ENCODE measurements at places on chromosomes 3 and 15.

DNA sequence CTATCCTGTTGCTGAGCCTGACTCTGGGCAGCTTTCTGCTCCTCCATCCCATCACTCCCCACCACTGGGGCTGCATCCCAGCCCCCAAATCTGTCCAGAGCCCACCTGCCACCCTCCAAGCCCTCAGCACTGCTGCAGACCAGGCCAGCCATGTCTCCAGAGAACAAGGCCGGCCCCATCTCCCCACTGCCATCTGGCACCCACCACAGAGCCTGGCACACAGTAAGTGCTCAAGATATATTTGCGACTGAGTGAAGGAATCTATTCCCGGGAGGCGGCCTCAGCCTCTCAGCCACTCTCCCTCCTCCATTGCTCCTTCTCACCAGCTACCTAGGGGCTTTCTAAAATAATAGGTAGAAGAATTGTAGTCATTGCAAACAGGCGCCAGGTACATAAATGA is 4.8 kb downstream of the PLXND1 start:
- DNase-seq = no peak

GRCh38 chr3:12818773-12819172 is 22.3 kb downstream of the CAND2 start:
- no peak for DNase-seq

DNA sequence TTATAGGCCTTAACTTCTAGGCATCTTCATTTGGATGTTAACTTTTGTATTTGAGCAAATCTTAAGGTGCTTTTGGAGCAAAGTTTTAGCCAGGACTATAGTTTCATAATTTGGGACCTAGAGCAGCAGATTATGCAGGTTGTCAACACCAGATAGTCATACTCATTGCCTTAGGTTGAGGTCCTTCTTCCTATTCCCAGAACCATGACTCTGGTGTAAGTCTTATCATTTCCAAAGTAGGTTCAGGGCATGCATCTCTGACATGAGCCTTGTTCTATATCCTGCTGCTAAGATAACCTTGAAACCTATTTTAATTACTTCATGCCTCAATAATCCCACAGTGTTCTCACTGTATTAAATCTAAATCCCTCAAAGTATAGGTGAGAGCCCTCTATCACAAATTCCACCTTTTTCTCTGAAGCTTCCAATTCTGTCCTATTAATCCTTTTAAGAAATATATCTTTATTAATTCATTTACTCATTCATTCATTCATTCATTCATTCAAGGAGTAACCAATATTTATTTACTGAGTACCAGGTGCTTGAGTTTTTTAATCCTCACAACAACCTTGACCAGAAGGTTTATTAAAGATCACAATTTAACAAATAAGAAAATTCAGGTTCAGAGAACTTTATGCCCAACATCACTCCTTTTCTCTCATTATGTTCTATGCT is 2.7 kb upstream of the FNDC3B start:
- DNase-seq = no peak

DNA sequence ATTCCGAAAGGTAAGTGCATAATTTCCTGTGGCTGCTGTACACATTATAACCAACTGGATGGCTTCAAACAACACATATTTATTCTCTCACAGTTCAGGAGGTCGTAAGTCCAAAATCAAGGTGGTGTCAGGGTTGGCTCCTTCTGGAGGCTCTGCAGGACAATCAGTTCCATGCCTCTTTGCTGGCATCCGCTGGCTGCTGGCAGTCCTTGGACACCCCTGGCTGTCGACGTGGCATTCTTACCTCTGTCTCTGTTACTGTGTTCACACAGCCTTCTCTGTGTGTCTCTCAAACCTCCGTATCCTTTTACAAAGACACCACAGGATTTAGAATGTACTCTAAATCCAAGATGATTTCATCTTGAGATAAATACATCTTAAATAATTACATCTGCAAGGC is 398.8 kb upstream of the ATP10A start:
- no peak for DNase-seq

- DNase-seq = no peak
Measured at GRCh38 chr15:73784291-73784690, 31.1 kb upstream of the INSYN1 start.

DNA sequence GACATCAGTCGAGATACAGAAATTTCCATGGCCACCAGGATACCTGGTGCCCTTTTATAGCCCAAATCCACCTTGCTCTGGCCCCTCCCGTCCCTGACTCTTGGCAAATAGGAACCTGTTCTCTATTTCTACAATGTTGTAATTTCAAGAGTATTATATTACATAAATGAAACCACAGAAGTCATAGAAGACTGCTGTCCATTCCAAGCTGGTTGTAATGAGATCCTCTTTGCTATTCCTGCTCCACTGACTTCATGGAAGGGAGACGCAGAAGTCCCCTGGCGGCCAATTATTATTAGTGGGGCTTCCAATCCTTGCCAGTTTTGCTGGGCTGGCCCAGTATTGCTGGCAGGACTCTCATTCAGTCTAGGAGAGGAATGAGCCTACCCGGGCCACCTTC is 26.6 kb downstream of the DCP1A start:
- DNase-seq = no peak

- DNase-seq = no peak
Measured at GRCh38 chr3:190537146-190537545, 23.3 kb downstream of the IL1RAP start.

DNA sequence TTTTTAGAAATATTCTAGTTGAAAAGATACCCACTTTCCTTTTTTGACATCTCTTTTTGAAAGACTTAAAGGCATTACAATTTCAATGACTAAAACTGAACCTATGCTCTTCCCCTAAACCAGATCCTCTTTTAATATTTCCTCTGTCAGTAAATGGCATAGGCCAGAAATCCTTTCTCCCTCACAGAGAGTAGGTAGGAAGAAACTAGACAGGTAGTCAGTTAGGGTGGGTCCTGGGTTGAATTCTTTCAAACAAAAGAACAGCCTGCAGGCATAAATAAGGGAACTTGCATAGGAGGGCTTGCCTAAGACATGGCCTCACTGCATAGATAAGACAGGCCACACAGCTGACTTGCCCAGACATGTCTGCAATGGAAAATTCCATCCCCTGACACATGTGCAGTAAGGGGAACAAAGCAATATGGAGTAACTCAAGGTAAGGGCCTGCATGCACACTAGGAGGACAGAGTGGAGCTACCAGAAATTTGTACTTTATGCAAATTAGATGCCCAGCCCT is 23.1 kb downstream of the PLSCR5 start:
- no peak for DNase-seq
